ENCODE measurements at places on chromosomes 5 and 9. TPM values are rescaled to one million over a fixed set of nuclear protein-coding genes. Genes with fewer than 3 reads are reported as not detected.

DNA sequence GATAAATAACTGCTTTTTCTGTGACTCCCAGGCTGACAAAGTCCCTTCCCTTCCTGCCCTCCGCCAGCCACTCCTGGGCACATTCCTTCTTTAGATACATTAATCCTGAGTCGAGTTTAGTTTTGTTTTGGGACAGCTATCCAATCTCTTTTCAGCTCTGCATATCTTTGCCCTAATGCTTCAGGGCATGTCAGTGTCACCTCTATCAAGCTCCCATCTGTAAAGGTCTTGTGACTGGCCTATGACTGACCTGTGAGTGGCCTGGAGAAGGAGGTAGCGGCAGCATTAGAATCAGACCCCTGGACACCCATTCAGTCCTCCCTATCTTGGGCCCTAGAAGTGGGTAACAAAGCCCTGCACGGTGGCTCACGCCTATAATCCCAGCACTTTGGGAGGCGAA, 34.0 kb upstream of the KLF4 start:
- DNase-seq: no peak

DNA sequence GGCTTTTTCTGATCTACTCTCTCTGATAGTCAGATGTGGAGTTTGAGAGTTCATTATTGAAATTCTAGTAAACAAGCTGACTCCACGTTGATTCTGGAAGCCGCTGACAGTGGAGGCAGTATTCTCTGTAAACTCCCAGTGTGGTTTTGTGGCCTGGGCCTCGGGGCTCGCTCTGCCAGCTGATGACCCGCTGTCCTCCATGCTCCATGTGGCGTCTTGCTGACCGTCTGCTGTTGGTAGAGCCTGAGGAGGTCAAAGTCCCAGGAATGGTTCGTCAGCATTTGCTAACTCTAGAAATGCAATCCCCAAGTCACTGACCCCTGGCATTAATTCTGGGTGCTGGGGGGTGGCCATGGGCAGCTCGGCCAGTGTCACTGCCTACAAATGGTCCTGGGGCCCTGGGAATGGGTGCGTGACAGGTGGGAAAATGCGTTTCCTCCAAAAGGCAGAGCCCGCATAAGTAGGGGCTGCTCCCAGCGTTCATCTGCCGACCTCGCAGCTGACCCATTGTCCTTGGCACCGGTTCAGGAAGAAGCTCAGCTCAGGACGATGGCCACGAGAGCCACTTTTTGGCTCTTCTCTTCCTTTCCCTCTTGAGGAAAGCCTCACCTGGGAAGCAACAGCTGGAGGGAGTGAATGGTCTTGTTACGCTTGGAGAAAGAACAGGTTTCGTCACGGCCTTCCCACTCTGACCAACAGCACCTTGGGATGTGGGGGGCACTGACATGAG, 55.1 kb downstream of the MRPL36 start:
- no peak for DNase-seq

DNA sequence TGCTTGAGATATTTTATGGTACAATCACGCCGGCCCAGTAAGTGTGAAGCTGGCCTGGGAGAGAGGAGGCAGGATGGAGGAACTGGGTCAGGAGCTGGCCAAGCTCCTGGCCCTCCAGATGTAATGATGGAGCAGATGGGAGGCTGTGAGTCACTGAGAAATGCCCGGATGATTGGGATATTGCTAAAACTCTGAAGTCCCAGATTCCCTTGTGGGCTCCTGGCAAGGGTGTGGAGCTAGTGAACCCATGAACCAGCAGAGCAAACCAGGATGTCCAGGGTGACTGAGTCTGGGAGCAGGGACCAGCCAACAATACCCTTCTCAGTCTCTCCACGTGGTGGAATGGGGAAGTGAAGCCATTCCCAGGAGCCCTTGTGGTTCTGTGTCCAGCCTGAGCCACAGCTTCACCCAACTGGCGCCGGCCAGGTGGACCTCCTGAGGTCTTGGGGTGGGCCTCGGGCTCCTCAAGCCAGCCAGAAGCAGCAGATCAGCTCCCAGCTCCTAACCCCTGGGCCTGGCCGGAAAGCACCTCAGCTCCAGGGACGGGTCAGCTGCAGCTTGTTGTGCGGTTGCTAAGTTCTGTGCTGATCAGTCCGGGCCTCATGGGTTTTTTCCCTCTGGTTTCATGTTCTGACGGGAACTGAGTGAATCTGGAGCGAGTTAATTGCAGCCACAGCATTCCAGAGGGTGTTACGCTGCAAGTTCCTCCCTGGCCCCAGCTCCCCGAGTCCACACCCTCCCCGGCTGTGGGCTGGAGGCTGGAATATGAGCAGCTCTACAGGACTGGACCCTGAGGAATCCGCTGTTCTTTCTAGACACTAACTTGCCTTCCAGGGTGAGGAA, 37.6 kb downstream of the DUSP1 start:
- peak; percentile 98 for DNase-seq

DNA sequence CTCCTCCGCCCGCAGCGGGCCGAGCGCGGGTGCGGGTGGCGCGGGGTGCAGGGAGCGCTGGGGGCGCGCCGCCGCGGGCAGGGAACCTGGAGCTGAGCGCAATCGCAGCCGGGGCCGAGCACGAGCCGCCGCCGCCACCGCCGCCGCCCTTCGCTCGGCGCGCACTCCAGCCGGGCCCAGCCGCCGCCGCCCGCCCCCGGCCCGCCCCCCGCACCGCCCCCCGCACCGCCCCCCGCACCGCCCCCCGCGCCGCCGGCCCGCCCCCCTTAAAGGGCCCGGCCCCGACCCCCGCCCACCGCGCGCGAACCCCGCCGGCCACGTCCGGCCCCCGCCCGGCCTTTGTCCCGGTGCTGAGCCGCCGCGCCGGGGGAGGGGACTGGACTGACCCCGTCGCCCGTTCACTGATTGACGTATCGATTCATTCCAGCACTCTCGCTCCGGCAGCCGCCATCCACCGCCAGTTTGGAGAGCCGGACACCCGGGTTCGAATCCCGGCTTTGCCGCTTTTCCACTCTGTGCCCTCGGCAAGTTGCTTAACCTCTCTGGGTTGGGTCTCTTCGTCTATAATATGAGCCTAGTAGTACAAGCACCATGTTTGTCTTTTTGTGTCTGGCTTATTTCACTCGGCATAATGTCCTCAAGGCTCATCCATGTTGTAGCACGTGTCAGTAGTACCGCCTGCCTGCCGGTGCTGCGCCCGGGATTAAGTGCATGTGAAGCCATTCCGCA, at the start of gene SH3PXD2B:
Gene SH3PXD2B, minus strand, starts transcription at position 168 of the 729 bp plus-strand sequence. CDS start 173 bp downstream, outside the sequence.
- peak; percentile 51 for DNase-seq

- no peak for DNase-seq
These were observed 162.1 kb upstream of the RASA1 start for GRCh38 chr5:87105577-87105976.

DNA sequence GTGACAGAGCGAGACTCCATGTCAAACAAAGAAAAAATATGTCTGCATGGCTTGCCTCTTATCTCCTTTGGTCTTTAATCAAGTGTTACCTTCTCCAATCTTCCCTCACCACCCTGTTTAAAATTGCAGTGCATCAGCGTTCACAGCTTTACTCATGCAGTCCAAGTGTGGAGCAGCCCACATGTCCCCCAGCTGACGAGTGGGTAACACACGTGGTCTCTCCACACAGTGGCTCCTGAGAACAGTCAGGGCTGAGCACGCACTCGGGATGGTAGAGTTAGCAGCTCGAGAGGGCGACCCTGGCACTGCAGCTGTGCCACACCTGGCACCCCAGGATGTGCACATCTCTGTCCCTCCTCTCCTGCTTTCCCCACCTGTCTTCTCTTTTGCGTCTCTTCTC, 25.9 kb upstream of the CFAP157 start:
- DNase-seq: no peak

The SMIM33 gene
- total RNA-seq: not detected

The PCDHGA1 gene
- 0.17 TPM for total RNA-seq

The GLRA1 gene
- not detected for total RNA-seq
